ENCODE measurements at places on chromosomes 6 and 20.
A peak's percentile ranks its signal among the peaks of the same experiment; 100 is the strongest.

DNA sequence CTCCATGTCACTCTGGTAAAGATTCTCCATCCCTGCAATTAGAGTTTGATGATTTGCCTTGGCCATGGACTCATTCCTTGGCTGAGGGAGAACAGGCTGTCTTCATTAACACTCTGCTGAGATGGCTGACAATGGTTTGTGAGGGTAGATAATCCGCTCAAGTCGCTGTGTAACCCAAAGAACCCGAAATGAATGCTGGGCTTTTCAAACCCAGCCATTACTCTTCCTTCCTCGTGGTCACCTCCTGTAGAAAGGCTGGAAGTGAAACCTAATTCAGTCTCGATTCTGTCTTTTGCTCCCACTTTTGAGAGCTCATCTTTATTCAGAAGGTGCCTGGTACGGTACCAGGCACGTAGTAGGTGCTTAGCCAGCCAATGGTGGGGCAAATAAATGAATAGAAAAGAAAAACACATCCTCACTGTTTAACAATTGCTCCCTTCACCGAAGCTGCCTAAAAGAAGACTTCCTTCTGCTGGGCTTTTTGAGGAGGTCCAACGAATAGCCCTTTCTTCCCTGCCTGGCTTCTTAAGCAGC, 190.2 kb downstream of the BCAS1 start:
- no peak for DNase-seq

- no peak for DNase-seq
Measured at GRCh38 chr6:122412001-122412400, 12.5 kb downstream of the HSF2 start.

- peak; percentile 20 for DNase-seq
Measured at GRCh38 chr6:77650098-77650663, 2.7 kb upstream of the MEI4 start.

GRCh38 chr20:4545526-4545925, 176.2 kb upstream of the PRND start:
- DNase-seq: no peak

DNA sequence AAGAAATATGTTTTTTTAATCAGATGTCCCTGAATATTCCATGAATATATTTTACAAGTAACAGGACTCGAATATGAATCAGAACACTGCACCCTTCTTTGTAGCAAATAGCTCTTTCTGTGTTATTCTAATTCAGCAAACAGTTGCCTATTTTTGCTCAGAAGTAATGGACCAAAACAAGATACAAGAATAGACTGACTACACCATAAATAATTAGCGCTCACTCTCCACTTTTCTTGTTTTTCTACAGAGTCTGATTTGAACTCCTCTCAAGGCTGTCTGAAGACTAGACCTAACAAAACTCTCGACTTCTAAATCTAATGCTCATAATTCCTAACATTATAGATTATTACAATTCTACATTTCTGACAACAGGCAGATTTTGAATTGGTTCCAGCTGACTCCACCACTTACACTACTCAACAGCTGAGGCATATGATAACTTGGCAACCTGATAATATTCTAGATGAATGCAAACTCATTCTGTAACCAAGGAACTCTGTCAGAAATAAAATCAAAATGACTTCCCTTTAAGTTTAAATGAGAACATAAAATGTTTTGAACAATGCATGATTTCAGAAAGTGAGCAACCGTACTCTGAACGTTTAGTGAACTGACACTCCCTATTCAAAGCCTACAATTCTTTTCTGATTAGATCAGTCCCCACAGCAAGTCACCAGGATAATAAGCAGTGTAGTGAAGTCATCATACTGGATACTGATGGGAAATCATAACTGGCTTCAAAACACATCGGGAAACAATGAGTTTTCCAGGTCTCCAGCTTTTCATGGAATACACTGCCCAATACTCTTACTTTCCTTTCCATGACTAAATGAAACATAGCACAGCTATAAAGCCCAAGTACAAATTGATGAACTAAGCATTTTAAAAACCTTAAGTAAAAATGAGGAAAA, 114.2 kb upstream of the BEND6 start:
- DNase-seq: no peak

GRCh38 chr6:158103228-158103627, 64.8 kb downstream of the SERAC1 start:
- no peak for DNase-seq

GRCh38 chr6:106630366-106630765, 988 bp downstream of the QRSL1 start:
- DNase-seq: no peak

DNA sequence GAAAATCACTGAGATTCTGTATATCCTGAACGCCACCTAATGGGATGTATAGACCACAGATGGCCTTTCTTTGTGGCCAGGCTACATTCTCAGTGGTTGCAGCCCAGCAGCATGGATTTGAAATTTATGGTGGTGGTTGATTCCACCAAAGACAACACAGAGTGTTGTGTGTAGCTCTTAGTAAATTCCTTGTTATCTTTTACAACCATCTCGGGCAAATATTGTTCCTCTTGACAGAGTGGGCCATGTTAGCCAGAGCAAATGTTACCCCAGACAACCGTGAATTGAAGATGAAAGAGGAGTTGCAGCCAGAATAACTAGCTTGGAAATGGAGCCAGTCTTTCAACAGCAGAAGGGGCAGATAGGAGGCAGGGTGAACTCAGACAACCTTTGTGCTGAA, 39.5 kb downstream of the SLC24A3 start:
- no peak for DNase-seq

GRCh38 chr20:19022791-19023448, 189.5 kb upstream of the SLC24A3 start:
- DNase-seq: no peak

DNA sequence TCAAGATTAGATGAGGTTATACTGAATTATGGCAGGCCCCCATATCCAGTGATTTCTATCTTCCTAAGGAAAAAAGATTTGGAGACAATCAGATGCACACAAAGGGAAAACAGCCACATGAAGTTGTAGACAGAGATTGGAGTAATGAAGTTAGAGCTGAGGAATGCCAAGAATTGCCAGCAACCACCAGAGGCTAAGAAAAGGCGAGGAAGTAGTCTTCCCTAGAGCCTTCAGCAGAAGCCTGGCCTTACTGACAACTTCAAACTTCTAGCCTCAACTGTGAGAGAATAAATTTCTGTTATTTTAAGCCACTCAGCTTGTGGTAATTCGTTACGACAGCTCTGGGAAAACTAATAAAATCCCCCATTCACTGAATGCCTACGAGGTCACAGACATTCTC, 473.9 kb downstream of the COL12A1 start:
- no peak for DNase-seq

- peak; percentile 67 for DNase-seq
Measured at GRCh38 chr6:31822036-31822821, 5.3 kb upstream of the HSPA1B start.

- no peak for DNase-seq
Measured at GRCh38 chr6:134082191-134082590, 29.8 kb upstream of the SLC2A12 start.

DNA sequence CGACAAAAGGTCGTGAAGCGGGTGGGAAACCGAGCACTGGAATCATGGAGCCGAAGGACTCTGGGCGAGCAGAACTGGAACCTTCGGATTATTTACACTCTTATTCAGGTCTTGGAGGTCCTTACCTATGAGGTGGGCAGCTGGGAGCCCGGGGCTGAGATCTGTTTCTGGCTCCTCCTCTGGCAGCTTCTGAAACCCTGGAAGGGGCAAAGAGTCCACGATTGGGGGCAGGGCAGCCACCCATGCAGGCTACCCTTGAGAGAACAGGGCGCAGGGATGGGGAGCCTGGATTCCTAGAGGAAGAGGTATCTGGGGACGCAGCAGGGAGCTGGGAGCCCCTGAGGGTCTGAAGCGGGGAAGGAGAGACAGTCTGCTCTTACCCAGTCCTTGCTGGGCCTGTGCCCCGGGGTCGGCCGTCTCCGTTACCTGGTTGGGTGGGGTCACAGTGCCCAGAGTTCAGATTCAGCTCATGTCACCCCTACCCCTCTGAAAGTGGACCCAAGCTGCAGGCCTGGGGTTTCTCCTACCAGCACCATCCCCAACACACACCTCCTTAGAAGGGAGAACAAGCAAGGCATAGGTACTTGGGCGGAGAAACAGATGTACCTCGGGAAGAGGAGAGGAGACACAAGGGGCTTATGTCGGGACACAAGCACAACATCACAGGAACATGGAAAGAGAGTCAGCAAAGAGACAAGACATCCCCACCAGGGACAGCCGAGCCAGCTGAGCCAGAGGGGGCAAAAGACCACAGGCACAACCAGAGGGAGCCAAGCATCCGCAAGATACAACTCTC, 592 bp downstream of the LTB start:
- peak; percentile 51 for DNase-seq

GRCh38 chr6:74656453-74656852, 549.4 kb downstream of the COL12A1 start:
- DNase-seq: no peak

GRCh38 chr20:3802524-3803239, 6.6 kb downstream of the CDC25B start:
- DNase-seq: no peak

DNA sequence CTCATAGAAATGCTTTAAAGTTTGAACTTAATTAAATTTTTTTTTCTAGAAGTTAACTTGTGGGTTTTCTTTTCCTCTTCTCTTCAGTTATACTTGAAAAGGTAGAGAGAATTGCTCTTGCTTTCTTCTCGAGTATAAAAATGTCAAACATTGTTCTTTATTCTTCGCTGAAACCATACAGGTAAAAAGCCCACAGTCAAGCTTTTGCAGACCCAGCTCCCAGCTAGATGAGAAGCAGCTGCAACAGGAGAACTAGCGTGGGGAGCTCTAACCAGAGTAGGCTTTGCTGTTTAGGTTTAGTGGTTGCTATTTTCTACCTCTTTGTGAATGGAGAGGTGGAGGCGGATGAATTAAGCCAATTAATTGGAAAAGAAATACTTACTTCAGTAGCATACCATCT, 102.7 kb downstream of the JARID2 start:
- no peak for DNase-seq

DNA sequence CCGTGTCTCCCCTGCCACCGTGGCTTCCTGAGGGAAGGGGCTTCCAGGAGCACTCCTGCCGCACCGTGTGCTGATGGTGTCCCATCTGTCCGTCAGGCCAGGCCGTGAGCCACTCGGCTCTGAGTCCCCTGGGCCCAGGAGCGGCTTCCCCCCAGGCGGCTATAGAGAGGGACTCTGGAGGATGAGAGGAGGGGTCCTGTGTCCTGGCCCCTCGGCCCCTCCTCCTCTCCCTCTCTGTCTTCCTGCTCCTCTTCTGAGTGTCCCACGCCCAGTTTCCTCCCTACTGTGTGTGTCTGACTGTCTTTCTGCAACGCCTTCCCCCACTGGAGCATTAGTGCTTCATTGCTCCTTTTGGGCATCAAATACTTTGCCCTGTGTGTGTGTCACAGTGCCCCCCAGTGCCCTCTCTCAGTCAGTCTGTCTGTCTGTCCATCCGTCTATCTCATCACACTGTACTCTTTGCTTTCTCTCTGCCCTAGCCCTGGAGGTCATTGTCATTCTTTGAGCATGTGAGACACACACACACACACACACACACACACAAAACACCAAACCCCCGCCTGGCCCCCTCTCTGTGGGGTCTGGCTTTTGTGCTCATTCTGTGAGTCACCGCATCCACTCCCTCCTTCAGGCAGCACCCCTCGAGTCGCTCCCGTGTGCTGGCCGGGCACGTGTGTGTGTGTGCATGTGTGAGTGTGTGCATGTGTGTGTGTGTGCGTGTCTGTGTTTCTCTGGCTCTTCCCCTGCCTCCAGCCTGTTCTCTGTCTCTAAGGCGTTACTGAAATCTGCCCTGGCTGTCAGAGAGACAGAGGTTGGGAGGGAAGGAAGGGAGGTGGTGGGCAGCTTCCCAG, 71.9 kb downstream of the SRC start:
- no peak for DNase-seq

- no peak for DNase-seq
Measured at GRCh38 chr6:18507561-18507960, 120.4 kb downstream of the RNF144B start.

GRCh38 chr6:167805349-167806060, 21.2 kb upstream of the AFDN start:
- DNase-seq: no peak

GRCh38 chr6:137765059-137765458, 102.0 kb upstream of the TNFAIP3 start:
- no peak for DNase-seq

DNA sequence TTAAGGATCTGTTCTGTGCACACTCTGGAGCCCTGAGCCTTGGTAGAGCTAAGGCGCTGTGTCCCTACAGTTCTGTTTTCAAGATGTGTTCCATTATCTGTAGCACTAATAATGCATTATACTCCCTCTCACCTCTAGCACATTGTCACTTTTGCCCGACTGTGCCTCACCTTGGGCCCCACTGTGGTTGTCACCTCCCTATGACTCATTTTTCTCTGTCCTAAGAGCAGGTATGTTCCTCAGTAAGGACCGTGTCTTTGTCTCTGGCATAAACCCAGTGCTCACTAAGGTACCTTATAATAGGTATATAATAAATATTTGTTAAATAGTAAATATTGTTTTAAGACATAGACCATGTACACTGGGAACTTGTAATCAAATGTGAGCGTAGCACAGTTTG, 942.5 kb upstream of the CITED2 start:
- no peak for DNase-seq

DNA sequence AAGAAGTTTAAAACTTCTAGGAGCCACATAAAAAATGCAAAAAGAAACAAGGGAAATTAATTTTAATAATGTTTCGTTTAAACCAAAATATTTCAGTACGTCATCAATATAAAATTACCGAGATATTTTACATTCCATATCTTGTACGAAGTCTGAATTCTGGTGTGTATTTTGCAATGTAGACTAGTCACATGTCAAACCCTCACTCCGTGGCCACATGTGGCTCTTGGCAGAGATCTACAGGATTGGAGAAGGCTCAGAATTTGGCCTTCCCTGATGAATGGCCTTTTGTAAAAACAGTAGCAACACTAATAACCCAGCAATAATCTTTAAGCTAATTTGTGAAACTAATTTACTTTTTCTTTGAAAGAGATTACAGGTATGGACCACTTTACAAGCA, 217.1 kb downstream of the PRL start:
- DNase-seq: no peak

DNA sequence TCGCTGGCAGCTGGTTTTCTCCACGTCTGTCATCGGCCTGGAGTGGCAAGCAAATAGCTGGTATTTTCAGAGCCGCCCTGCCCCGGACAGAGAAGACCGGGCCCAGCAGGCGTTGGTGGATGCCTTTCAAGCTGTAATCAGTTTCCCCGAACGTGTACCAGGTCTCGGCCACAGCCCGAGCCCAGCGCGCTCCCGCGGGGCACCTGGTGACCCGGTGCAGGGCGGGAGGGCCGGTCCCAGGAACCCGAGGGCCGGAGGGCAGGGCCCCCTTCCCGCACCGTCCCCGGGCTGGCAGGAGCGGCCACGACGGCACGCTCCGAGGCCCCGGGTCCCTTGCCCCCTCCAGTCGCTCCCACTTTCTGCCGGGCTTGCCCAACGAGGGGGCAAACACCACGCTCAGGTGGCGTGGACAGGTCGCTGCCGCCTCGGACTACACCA, 348 bp upstream of the PYGB start:
- no peak for DNase-seq

GRCh38 chr6:87104667-87105066, 9.8 kb upstream of the CGA start:
- DNase-seq: no peak

Measured in activated naive CD4-positive, alpha-beta T cell treated with anti-CD3 and anti-CD28 coated beads, Interleukin-2, amount 10 ng/mL, durations not matched to agents 7 days and 5 days (primary cell).